ENCODE measurements at places on chromosomes 3 and 15. TPM values are rescaled to one million over a fixed set of nuclear protein-coding genes. Genes with fewer than 3 reads are reported as not detected.

PCLAF gene
- 6.6 TPM for total RNA-seq

DNA sequence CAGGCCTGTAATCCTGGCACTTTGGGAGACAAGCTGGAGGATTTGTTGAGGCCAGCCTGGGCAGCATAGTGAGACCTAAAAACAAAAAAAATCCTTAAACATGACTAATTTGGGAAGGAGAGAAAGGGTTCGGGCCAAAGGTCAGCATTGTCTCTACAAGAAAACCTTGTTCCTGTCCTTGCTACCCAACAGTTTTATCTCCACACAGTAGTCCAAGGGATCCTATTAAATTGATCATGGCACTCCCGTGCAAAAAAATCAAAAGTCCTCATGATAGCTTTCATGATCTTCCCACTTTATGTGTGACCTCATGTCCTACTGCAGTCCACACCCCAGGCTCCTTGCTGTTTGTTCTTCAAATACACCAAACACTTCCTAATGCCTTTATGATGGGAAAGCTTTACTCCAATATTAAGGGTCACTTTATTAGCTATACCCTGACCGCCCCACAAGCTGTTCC, 4.2 kb downstream of the RPL15 start:
- DNase-seq: no peak

DNA sequence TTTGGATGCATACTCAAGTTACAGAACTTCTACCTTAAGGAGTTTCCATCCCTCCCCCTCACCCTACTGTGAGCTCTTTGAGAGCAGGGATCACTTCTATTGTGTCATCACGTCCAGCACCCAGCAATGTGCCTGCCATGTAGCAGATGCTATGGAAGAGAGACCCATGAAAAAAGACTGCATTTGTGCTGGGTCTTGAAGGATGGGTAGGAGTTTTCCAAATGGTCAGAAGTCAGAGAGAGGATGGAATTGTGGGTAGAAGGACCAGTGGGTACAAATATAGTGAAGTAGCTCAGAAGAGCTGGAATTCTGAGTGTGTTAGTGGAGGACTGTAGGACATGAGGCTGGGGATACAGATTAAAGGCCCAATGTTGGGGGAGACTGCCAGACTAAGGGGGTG, 141.7 kb downstream of the SRGAP3 start:
- no peak for DNase-seq

GRCh38 chr3:24154013-24154695, 209.1 kb downstream of the NR1D2 start:
- no peak for DNase-seq
